Osteocyte (in vitro differentiated cells): ENCODE measurements at places on chromosomes 5 and 9. TPM values are rescaled to one million over a fixed set of nuclear protein-coding genes. Genes with fewer than 3 reads are reported as not detected.
A peak's percentile ranks its signal among the peaks of the same experiment; 100 is the strongest.

DNA sequence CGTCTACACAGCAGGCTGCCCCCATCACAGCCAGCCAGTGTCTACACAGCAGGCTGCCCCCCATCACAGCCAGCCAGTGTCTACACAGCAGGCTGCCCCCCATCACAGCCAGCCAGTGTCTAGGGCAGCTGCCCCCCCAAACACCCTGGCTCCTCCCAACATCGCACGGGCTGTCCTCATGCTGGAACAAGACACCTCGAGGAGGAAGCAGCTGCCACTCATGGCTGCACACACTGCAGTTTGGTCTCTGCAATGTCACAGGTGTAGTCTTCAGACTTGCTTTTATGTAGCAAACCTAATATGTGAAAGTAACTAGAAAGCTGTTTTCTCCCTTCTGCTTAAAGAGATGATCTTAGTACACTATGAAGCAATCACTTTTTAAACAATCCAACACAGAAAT lies 9.7 kb downstream of the LRRC14B start:
- H3K27me3 ChIP-seq = no peaks in the 10 kb centered on the region
- no peak overlapping the region for H3K27ac ChIP-seq
- H3K36me3 ChIP-seq = peaks cover 28% of the 10 kb centered on the region
- no peaks in the 10 kb centered on the region for H3K4me1 ChIP-seq
- no peak overlapping the region for H3K4me3 ChIP-seq

DNA sequence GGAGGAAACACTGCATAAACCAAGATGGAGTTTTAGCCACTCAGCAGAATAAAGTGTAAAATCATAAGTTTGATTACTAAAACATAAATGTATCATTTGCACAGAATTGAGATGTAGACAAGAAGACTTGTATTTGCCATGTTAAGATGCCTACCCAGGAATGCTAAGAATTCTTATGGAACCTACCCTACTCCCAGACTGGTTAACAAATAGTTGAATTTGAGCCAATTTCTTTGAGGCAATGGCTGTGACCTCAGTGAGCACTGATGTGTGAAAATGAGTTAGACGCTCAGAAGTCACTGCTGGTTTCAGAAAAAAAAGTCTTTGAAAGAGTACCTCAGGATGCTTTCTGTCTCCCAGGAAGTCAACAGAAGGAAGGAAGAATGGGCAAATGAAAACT lies 95.6 kb downstream of the ESM1 start:
- H3K36me3 ChIP-seq = no peaks in the 10 kb centered on the region
- H3K4me1 ChIP-seq = peaks cover 17% of the 10 kb centered on the region
- DNase-seq = no peak
- H3K4me3 ChIP-seq = no peak overlapping the region

- H3K4me3 ChIP-seq = peak overlapping the region; percentile 61
- peaks cover 27% of the 10 kb centered on the region for H3K4me1 ChIP-seq
- no peak overlapping the region for H3K27ac ChIP-seq
- DNase-seq = no peak
Observed at GRCh38 chr9:124000784-124001457, 10.6 kb upstream of the LHX2 start.

- H3K27ac ChIP-seq = no peak overlapping the region
- H3K27me3 ChIP-seq = peaks cover 8% of the 10 kb centered on the region
Observed at GRCh38 chr9:78221425-78221824, 14.4 kb upstream of the CEP78 start.

Gene PCDHB8
- total RNA-seq = 0.81 and 1.1 TPM in 2 replicates

Gene CCDC107
- 30.0 and 31.3 TPM in 2 replicates for total RNA-seq

DNA sequence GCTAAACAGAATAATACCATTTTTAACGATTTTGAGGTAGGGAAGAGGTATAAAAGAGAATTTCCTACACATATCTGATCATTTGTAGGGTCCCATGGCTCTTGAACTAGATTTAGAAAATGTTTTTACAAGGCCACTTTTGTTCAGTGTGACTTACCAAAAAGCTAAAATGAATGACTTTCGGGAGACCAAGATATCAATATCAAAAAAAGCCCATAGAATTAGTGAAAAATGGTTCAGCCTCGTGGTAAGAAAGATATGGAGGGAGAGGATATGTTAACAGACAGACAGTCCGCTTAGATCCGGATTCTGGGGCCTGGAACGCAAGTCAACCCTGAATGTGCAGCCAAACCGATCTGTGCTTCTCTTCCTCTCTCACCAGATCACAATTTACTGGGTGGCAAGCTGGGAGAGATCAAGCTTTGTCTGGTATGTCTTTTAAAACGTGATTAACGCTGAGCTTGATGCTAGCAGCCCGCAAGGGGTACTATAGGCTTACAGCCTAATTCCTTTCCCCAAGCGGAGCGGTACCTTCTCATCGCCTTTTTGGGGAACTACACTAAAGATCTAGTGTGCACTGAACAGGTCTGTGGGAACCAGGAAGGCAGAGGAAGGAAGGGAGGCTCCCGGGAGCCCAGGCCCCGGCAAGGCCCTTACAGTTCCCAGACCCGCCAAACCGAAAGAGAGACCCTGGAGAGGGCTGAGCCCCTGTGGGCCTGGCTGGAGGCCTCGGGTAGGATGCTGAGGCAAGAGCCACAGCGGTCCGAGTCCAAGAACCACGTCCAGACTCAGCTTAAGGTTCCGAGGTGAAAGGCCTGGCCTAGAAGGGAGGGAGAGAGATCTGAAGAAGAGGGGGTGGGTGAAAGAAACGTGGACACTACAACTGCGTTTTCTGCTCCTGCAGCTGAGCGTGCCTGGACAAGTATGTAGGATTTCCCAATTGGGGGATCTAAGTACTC lies 2.9 kb downstream of the NR2F1-AS1 start:
- H3K27ac ChIP-seq = peak overlapping the region; percentile 96
- no peak for DNase-seq
- peaks cover 56% of the 10 kb centered on the region for H3K4me1 ChIP-seq
- no peaks in the 10 kb centered on the region for H3K27me3 ChIP-seq
- peaks cover 6% of the 10 kb centered on the region for H3K36me3 ChIP-seq

Gene C5orf52
- not detected in 2 replicates for total RNA-seq

DNA sequence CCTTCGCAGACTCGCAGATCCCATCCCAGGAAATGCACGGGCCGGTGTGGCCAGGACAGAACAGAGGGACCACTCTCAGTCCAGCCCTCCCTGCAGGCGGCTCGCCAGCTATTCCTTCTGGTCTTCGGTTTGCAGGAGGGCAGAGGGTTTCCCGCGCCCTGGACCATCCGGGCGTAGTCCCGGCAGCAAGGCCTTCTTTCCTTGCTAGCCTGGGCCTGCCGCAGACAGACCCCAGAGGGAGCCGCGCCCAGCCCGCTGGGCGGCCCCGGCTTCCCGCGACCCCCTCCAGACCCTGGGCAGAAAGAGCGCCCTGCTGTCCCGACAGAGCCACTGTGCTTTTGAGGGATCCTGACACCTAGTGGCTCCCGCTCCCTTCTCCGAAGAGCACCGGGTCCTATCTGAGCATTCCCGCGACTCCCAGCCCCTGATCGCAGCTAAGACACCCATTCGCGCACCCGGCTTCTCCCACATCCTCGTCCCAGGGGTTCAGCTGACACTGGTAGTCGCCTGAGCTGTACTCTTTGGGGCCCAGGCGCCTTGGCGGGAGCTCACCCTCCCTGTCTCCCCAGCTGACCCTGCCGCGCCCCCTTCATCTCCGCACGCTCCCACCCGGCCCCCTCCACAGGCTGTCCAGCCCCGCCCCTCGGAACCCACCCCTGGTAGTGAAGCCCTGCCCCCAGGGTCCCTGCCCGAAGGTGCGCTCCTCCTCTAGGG lies 1.1 kb downstream of the CFAP90 start:
- no peak overlapping the region for H3K27ac ChIP-seq
- H3K4me1 ChIP-seq = peaks cover 13% of the 10 kb centered on the region
- peaks cover 32% of the 10 kb centered on the region for H3K27me3 ChIP-seq
- no peaks in the 10 kb centered on the region for H3K36me3 ChIP-seq

DNA sequence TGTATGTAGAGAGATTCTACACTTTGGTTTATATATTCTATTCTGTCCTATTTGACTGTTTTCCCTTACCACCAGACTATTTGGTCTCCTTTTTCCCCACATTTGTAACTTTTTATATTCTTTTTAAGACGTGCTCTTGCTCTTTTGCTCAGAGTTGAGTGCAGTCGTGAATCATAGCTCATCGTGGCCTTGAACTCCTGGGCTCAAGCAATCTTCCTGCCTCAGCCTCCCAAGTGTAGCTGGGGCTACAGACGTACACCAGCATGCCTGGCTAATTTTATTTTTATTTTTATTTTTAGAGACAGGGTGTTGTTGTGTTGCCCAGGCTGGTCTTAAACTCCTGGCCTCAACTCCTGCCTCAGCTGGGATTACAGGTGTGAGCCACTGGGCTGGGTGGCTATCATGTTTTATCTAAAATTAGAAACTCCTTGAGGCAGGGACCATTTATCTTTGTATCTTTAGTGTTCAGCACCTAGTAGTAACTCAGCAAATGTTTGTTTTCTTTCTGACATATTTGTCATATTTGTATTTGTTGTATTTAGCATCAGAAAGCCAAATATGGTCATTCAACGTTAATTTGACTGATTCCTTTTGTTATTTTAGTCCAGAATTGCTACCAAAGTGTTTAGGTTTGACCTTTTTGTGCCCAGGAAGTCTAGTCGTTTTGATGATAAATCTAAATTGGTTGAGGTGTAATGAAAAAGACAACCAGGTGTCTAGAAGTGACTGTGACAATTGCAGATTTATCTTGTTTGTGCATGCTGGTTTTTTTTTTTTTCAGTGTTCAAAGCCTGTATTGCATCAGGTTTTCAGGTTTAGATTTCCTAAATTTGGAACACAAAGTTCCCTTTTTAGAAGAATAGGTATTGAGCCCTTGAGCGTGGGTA lies 44.3 kb downstream of the ERBIN start:
- peaks cover 3% of the 10 kb centered on the region for H3K36me3 ChIP-seq
- peak overlapping the region; percentile 13 for H3K27ac ChIP-seq
- no peak for DNase-seq
- peaks cover 36% of the 10 kb centered on the region for H3K4me1 ChIP-seq
- no peak overlapping the region for H3K4me3 ChIP-seq
- no peaks in the 10 kb centered on the region for H3K27me3 ChIP-seq

GRCh38 chr9:19967216-19967887 lies 178.5 kb upstream of the SLC24A2 start:
- H3K27me3 ChIP-seq = peaks cover 7% of the 10 kb centered on the region
- peaks cover 13% of the 10 kb centered on the region for H3K4me1 ChIP-seq
- no peak overlapping the region for H3K27ac ChIP-seq
- no peaks in the 10 kb centered on the region for H3K36me3 ChIP-seq

DNA sequence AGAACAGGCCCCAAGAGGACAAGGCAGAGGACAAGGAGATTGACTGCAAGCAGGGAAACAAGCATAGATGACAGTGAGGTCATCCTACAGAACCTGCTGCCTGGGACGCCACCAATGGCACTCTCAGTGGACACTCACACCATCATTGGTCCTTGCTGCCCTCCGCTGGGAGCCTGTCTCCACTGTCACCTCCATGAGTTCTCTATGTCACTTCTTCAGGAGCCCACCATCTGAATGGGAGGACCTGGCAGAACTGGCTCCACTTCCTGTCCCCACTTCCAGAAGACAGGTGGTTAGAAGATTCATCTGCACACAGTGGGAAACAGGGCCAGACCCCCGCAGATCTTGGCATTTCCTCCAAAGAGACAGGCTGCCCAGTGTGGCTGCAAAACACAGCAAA lies 188.9 kb downstream of the HSD17B3 start:
- DNase-seq = no peak
- peaks cover 8% of the 10 kb centered on the region for H3K4me1 ChIP-seq
- H3K4me3 ChIP-seq = no peak overlapping the region
- H3K27ac ChIP-seq = no peak overlapping the region
- peaks cover 24% of the 10 kb centered on the region for H3K27me3 ChIP-seq
- H3K36me3 ChIP-seq = no peaks in the 10 kb centered on the region

- peak; percentile 68 for DNase-seq
- no peak overlapping the region for H3K4me3 ChIP-seq
- H3K36me3 ChIP-seq = no peaks in the 10 kb centered on the region
- H3K27ac ChIP-seq = no peak overlapping the region
Observed at GRCh38 chr9:93712896-93713295, 136.5 kb downstream of the PHF2 start.

DNA sequence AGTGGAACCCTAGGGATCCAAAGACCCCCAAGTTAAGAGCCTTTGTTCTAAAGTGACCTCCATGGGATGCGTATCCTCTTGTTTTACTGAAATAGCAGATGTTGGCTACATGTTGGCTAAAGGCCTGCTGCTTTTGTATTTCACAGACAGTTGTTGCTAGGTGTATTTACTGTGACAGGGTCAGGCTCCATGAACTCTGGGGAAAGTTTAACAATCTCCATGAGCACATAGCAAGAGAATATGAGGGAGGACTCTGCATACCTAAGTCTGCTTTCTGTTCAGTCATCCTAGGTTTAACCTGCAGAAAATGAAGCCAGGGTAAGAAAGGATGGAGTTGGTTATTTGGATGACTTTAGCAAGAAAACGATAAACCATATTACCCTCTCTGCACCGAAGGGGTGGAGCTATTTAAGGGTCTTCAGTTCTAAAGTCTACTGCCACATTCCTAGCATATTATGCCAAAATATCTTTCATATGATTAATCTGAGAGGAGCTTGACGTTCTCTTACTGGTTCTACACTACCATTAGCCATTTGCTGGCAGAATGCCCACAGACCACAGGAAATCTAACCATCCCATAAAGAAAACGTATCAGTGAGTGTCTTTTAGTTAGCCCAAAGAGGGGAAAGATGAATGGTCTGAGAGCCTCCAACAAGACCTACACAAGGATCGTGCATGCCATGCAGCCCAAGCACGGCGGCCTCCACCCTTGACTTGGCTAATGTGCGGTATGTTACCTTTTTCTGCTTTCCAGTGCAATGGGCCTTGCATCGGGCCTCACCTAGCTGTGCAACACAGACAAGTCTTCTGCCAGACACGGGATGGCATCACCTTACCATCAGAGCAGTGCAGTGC lies 127.8 kb downstream of the SAXO1 start:
- no peak overlapping the region for H3K4me3 ChIP-seq
- H3K4me1 ChIP-seq = peaks cover 20% of the 10 kb centered on the region
- H3K27me3 ChIP-seq = no peaks in the 10 kb centered on the region
- DNase-seq = peak; percentile 56
- H3K36me3 ChIP-seq = peaks cover 2% of the 10 kb centered on the region

GRCh38 chr9:135887585-135888050 lies 19.7 kb downstream of the CAMSAP1 start:
- H3K4me3 ChIP-seq = peak overlapping the region; percentile 19
- DNase-seq = no peak
- H3K4me1 ChIP-seq = peaks cover 61% of the 10 kb centered on the region
- no peaks in the 10 kb centered on the region for H3K27me3 ChIP-seq

DNA sequence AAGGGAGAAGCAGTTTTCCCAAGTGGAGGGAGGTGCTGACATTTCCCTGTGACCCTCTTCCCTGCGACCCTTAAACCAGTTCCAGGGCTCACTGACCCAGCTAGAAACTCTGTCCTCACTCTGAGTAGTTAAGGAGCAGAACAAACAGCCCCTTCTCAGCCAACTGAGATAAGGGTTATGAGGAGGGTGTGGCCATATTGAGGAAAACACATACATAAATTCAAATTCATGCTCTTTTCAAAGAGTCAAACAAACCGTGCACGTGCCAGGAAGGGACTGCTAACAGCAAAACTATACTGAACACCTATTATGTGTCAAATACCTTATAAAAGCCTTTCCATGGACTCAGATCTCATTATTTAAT lies 4.9 kb upstream of the AKNA start:
- H3K27me3 ChIP-seq = no peaks in the 10 kb centered on the region
- peaks cover 8% of the 10 kb centered on the region for H3K36me3 ChIP-seq
- no peak for DNase-seq
- no peak overlapping the region for H3K27ac ChIP-seq

Gene IFNE
- not detected in 2 replicates for total RNA-seq

Gene INSL6
- not detected in 2 replicates for total RNA-seq

Gene CNTFR
- total RNA-seq = 0.18 TPM in 1 of 2 replicates, not detected in the other
